ENCODE measurements at places on chromosomes 6 and 20. TPM values are rescaled to one million over a fixed set of nuclear protein-coding genes. Genes with fewer than 3 reads are reported as not detected.

DNA sequence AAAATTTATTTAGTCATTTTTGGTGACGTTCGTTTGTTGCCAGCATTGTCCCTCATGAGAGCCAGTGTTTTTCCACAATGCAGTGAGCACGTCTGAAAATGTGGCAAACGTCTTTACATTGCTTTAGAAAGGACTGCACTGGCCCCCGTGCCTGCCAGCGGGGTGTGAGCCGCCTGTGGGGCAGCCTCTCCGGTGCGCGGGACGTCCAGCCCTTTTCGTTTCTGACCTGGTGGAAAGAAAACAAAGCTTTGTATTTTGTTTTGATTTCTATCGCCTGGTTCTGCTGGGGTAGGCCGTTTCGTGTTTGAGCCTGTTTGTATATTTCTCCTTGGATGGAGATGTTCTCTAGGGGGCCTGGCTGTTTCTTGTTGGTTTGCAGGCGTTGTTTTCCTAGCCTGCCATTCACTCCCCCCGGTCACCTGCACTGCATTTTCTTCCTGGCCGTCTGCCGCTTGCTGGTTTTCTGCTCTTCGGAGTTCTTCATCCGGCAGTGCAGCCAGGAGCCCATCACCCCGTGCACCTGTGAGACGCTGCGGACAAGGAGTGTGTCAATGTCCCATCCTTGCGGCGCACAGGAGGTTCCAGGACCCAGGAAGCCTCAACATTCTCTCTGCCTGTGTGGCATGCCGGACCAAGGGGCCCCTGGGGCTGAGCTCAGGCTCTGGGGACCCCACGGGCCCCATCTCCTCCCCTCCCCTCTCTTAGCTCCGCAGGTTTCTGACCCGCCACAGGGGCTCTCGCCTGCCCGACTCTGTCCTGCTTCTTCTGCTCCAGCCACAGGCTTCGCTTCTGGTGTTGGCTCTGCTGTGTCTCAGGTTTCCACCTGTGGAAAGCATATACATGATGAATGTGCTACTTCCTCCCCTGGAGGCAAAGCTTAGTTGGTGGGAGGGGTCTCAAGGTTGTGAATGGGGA is 100.5 kb downstream of the CDH4 start:
- H3K27me3 ChIP-seq, result peaks cover 58% of the 10 kb centered on the region
- no peaks in the 10 kb centered on the region for H3K36me3 ChIP-seq
- H3K4me3 ChIP-seq, result no peak overlapping the region
- no peak for DNase-seq
- no peak overlapping the region for H3K27ac ChIP-seq

DNA sequence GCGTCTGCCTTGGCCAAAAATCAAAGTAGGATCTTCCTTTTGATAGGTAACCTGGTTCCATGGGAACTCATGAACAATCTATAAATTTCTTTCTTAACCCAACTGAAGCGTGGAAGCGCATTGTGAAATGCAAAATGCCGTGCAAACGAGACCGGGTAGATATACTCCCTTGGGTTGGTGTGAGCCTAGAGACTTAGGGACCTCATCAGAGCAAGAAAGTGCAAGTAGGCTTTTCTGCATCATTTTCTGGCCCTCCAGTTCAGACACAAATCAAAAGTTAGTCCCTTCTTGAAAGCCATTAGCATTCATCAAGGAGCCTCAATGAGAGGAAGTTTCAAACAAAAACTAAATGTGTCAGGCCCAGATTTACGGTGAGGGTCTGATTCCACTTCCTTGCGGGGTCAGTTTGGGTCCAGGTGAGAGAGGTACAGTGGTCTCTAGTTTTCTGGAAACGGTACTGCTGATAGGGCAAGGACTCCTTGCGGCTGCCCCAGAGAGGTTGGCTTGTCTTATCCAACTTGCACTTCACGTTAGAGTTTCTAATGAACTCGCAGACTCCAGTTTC is 5.3 kb upstream of the ZNF184 start:
- H3K36me3 ChIP-seq, result no peaks in the 10 kb centered on the region
- DNase-seq, result no peak
- no peaks in the 10 kb centered on the region for H3K27me3 ChIP-seq
- no peaks in the 10 kb centered on the region for H3K4me1 ChIP-seq
- H3K27ac ChIP-seq, result peak overlapping the region; percentile 99

The TMEM242 gene
- polyA plus RNA-seq, result 14.1 TPM

The CRISP2 gene
- 0.34 TPM for polyA plus RNA-seq

The SIRT5 gene
- 16.9 TPM for polyA plus RNA-seq

DNA sequence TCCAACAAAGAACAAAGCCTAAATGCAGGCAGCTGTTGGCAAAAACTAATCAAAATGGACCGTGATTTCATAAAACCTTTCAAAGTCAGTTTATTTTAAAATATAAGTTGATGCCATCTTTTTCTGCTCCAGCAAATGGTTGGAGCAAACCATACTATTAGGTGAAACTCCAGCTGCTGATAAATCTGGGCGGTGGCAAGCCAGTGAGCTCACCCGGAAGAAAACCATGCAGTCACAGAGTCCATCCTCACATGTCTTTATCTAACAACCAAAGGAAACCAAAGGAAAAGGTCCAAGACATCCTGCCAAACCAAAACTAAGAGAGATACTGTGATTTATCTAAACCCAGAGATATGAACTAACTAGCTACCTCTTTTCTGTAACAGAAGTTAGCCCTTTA is 72.6 kb downstream of the HIVEP2 start:
- no peaks in the 10 kb centered on the region for H3K27me3 ChIP-seq
- H3K36me3 ChIP-seq, result no peaks in the 10 kb centered on the region
- H3K4me1 ChIP-seq, result peaks cover 3% of the 10 kb centered on the region
- H3K4me3 ChIP-seq, result no peak overlapping the region

DNA sequence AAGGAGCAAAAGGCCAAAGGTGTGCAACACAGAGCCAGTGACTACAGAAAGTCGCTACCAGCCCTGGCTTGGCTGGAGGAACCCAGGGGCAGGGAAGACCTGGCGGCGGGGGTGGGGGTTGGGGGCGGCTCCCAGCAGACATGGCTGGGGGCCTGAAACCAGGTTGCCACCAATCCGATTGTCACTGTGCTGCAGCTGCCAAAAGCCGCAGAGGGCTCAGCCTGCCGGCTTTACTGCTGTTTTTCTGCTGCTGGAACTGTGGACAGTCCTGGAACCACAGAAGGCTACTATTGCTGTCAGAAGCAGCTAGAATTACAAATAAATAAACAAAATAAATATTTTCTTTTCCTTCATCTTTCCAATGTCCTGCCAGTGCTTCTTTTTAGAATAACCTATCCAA is 25.7 kb upstream of the OGFRL1 start:
- DNase-seq, result no peak
- H3K27me3 ChIP-seq, result no peaks in the 10 kb centered on the region
- H3K4me3 ChIP-seq, result no peak overlapping the region
- H3K27ac ChIP-seq, result no peak overlapping the region
- H3K4me1 ChIP-seq, result no peaks in the 10 kb centered on the region
- H3K36me3 ChIP-seq, result no peaks in the 10 kb centered on the region

DNA sequence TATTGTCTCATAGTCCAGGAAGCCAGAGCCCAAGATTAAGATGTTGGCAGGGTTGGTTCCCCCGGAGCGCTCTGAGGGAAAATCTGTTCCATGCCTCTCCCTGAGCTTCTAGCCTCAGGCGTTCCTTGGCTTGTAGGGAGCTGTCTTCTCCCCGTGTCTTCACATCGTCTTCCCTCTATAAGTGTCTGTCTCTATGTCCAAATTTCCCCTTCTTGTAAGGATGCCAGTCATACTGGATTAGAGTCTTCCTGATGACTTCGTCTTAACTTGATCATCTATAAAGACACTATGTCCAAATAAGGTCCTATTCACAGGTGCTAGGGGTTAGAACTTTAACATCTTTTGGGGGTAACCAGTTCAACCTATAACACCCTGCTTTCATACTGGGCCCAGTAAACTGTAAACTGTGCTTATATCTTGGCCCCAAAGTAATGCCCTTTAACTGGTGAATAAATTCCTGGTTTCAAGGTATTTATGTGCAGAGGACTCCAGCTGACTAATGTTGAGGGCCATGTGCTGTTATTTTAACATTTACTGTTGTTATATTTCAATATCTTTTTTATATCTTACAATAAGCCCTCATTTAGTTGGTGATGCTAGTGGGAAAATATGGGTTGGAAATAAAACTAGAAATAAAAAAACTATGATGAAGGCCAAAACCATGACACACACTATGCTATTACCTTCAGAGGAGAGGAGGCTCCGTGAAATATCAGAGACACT is 101.7 kb upstream of the IYD start:
- H3K36me3 ChIP-seq, result no peaks in the 10 kb centered on the region
- H3K4me3 ChIP-seq, result no peak overlapping the region
- H3K4me1 ChIP-seq, result no peaks in the 10 kb centered on the region
- H3K27ac ChIP-seq, result no peak overlapping the region

DNA sequence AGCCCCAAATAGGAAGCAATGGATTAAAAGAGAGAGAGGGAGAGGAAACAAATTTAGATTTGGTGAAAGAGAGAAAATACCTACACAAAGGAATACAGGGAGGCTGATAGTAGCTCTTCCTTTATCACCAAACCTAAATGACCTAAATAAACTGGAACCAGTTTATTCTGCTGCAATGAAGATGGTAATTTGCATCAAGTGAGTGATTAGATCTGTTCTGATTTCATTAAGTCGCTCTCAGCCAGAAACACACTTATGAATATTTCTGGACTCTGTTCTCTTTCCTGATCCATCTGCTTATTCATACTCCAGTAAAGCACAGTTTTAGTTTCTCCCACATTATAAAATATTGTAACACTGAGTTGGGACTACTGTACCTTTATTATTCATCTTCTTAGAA is 83.4 kb upstream of the BMP5 start:
- DNase-seq, result no peak
- no peak overlapping the region for H3K27ac ChIP-seq
- no peaks in the 10 kb centered on the region for H3K4me1 ChIP-seq
- H3K27me3 ChIP-seq, result no peaks in the 10 kb centered on the region
- no peaks in the 10 kb centered on the region for H3K36me3 ChIP-seq

DNA sequence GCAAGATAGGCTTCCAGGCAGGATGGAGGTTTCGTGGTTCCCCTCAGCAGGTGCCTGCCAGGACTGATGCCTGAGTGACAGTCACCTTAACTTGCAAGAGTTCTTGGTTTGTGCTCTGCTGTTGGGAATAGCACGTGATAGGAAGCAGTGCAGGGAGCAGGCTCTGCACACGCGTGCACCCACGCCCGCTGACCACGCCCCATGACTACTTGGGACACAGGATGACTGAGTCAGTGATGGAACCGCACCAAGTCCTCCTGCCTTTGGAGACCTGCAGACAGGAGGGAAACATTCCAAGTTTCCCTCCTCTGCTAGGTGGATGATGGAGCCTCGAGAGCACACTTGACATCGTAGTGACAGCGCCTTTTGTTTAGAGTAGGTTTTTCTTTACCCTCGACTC is 164.2 kb downstream of the DTNBP1 start:
- no peaks in the 10 kb centered on the region for H3K36me3 ChIP-seq
- H3K27ac ChIP-seq, result no peak overlapping the region
- H3K4me1 ChIP-seq, result peaks cover 6% of the 10 kb centered on the region
- H3K27me3 ChIP-seq, result no peaks in the 10 kb centered on the region
- no peak overlapping the region for H3K4me3 ChIP-seq

DNA sequence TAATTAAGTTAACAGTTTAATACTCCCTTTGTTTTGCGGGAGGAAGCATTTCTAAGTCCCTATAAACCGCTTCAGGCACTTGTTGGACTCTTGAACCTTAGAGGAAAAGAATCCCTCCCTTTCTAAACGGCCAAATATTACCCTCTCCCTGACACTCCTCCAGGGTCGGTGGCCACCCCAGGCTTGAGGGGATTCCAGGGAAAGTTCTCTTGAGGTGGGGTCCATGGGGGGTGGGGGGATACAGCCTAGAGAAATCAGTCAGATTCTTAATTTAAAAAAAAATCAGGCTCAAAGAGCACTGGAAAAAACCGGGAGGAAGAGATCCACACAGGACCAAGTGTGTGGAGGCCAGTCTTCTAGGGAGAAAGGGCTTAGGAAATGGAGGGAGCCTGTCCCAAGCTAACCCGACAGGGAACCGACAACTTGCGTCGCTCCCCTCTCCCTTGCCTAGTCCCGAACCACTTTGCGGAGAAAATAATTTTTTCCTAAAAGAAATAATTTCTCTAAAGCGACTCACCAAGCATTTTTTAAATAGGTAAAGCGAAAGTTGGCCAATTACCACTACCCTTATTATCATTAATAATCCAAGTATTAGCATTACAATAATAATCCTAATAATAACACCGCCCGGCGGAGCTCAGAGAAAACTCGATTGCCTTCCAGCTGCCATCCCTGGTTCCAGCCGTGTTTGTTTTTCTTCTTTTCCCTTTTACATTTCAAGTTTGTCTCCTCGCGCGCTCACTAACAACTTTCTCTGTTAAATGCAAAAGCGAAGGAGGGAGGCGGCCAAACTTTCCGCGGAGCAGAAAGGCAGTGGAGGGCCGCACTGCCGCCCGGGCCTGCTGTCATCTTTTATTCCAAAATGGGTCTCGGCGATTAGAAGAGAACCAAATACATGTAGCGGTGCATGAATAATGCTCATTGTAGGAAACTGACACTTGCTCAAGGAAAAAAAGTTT is 4.8 kb downstream of the NR2E1 start:
- H3K27ac ChIP-seq, result no peak overlapping the region
- no peak overlapping the region for H3K4me3 ChIP-seq
- H3K4me1 ChIP-seq, result peaks cover 13% of the 10 kb centered on the region
- H3K27me3 ChIP-seq, result peaks cover 100% of the 10 kb centered on the region
- H3K36me3 ChIP-seq, result no peaks in the 10 kb centered on the region

GRCh38 chr20:10369723-10370090 is 64.3 kb downstream of the MKKS start:
- DNase-seq, result no peak
- H3K4me1 ChIP-seq, result no peaks in the 10 kb centered on the region
- peak overlapping the region; percentile 13 for H3K27ac ChIP-seq
- no peaks in the 10 kb centered on the region for H3K36me3 ChIP-seq
- H3K4me3 ChIP-seq, result no peak overlapping the region
- H3K27me3 ChIP-seq, result no peaks in the 10 kb centered on the region

The KCNK17 gene
- 18.7 TPM for polyA plus RNA-seq

The GFRA4 gene
- not detected for polyA plus RNA-seq

The IL17F gene
- polyA plus RNA-seq, result not detected

GRCh38 chr20:2942439-2942838 is 69.2 kb downstream of the PTPRA start:
- H3K27me3 ChIP-seq, result no peaks in the 10 kb centered on the region
- no peak overlapping the region for H3K27ac ChIP-seq
- H3K4me3 ChIP-seq, result no peak overlapping the region

GRCh38 chr6:89269252-89269651 is 45.8 kb downstream of the GABRR2 start:
- H3K27me3 ChIP-seq, result no peaks in the 10 kb centered on the region
- no peak for DNase-seq
- H3K36me3 ChIP-seq, result no peaks in the 10 kb centered on the region
- H3K4me3 ChIP-seq, result no peak overlapping the region
- no peak overlapping the region for H3K27ac ChIP-seq

The NNAT gene
- 48.9 TPM for polyA plus RNA-seq

GRCh38 chr6:52522655-52523054 is 54.2 kb downstream of the TRAM2 start:
- H3K27me3 ChIP-seq, result no peaks in the 10 kb centered on the region
- DNase-seq, result no peak
- no peaks in the 10 kb centered on the region for H3K36me3 ChIP-seq
- H3K4me1 ChIP-seq, result peaks cover 18% of the 10 kb centered on the region
- H3K27ac ChIP-seq, result peak overlapping the region; percentile 9
- no peak overlapping the region for H3K4me3 ChIP-seq

The RAET1L gene
- 0.15 TPM for polyA plus RNA-seq

- no peak overlapping the region for H3K27ac ChIP-seq
- DNase-seq, result no peak
- no peak overlapping the region for H3K4me3 ChIP-seq
- H3K36me3 ChIP-seq, result no peaks in the 10 kb centered on the region
These were observed 109.4 kb upstream of the ARMC2 start for GRCh38 chr6:108738684-108739416.
